A673 (cell line): ENCODE measurements at places on chromosomes 2 and 18. TPM values are rescaled to one million over a fixed set of nuclear protein-coding genes. Genes with fewer than 3 reads are reported as not detected.

- no peak for DNase-seq
- no peak overlapping the region for H3K4me3 ChIP-seq
- H3K27me3 ChIP-seq: no peaks in the 10 kb centered on the region
- H3K36me3 ChIP-seq: peaks cover 79% of the 10 kb centered on the region
These were observed 5.6 kb downstream of the RPL31 start for GRCh38 chr2:101007415-101008345.

DNA sequence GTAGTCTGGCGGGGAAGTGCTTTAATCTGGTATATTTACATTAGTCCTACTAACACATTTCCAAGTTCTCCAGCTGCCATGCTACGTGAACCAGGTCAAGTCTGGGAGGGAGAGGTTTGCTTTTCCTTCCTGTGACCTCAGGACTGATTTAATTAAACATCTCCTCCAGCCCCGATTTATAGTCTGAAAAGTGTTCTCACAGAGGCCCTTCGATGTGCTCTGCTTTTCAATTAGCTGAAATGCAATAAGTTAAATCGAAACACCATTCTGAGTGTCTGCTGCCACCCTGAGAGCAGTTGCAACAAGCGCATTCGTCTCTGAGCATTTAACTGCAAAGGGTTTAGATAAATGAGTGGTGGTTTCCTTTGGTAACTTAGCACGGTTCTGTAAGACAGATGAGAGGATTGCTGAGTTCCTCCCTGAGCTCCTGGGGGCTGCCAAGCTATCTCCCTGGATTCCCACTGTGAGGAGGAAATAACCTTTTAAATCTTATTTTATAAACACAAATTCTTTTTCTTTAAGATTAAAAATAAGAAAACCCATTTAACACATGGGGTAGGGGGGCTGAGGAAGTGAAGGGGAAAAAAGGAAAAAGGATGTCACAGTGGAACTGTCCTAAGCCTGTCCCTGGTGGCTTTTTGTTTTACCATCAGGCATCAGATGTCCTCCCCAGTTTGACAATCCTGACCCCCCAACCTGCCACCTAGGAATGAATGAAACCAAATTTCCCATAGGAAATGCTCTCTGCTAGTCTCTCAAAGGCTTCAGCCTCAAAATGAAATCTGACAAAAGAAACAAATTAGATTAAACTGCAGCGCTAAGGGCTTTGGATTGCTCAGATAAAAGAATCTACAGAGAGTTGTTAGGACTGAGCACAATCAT is 56.5 kb upstream of the CREB1 start:
- H3K4me3 ChIP-seq: no peak overlapping the region
- H3K36me3 ChIP-seq: no peaks in the 10 kb centered on the region
- DNase-seq: peak; percentile 93

DNA sequence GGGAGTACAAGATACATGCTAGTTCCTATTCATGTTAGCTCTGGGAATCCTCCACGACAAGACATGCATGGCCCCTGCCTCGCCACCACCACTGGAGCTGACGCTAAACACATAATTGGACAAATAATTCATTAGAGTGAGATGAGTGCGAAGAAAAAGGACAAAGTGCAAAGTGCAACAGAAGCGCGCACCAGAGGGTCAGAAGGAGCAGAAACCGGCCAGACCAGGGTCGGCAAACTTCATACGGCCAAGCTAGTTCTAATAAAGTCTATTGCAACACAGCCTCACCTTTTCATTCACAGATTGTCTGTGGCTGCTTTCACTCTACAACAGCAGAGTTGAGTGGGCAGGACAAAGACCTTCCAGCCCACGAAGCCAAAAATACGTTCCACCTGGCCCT is 266.1 kb upstream of the KLHL29 start:
- H3K4me1 ChIP-seq: no peaks in the 10 kb centered on the region
- H3K4me3 ChIP-seq: no peak overlapping the region
- no peaks in the 10 kb centered on the region for H3K36me3 ChIP-seq
- H3K27me3 ChIP-seq: peaks cover 28% of the 10 kb centered on the region
- no peak for DNase-seq

- no peak overlapping the region for H3K27ac ChIP-seq
- no peaks in the 10 kb centered on the region for H3K27me3 ChIP-seq
- no peak overlapping the region for H3K4me3 ChIP-seq
- peaks cover 37% of the 10 kb centered on the region for H3K4me1 ChIP-seq
- DNase-seq: no peak
These were observed 2.4 kb upstream of the PROC start for GRCh38 chr2:127415593-127416505.

DNA sequence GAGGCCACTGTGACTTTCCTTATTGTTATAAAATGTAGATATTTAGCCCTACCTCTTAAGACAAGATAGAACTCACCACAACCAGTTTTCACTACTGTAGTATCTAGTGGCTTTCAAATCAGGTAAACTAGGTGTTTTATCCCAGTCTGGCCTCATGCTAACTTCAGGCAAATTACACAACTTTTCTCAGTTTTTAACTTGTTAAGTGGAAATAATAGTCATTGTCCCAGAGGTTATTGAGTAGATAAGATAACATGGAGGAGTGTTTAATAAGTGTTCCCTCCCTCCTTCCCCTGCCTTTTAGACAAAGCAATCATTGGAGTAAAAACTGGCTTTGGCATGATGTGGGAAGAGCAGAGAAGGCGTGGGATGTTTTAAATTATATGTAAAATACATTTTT is 27.3 kb downstream of the ANXA4 start:
- no peak overlapping the region for H3K27ac ChIP-seq
- no peaks in the 10 kb centered on the region for H3K27me3 ChIP-seq
- no peaks in the 10 kb centered on the region for H3K36me3 ChIP-seq
- H3K4me1 ChIP-seq: no peaks in the 10 kb centered on the region
- H3K4me3 ChIP-seq: no peak overlapping the region

- no peak overlapping the region for H3K27ac ChIP-seq
- peak; percentile 72 for DNase-seq
- H3K36me3 ChIP-seq: no peaks in the 10 kb centered on the region
These were observed 1183.2 kb upstream of the ACVR2A start for GRCh38 chr2:146661473-146662096.

Gene CAB39
- 50.9 and 58.2 TPM in 2 replicates for total RNA-seq

GRCh38 chr18:61203151-61203550 is 130.1 kb upstream of the CDH20 start:
- H3K4me1 ChIP-seq: no peaks in the 10 kb centered on the region
- peaks cover 16% of the 10 kb centered on the region for H3K27me3 ChIP-seq
- DNase-seq: no peak
- no peaks in the 10 kb centered on the region for H3K36me3 ChIP-seq

Gene LYPD1
- 9.8 and 13.8 TPM in 2 replicates for total RNA-seq
